ENCODE measurements at places on chromosomes 2 and 18.

DNA sequence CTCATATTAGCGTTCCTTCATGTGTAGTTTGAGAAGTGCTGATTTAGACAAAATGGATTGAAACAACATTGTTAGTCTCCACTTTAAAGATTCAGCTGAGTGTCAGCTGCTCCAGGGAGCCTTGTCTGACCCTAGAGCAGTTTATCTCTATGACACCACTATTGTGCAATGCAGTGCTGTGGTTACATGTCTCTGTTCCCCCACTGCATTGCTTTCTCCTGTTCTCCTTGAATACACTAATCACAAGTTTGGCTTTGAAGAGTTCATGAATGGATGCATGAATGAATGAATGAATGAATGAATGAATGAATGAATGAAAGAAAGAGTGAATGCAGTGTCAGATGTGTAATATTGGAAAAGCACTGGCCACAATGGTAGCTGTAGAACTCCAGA lies 38.3 kb downstream of the GCG start:
- DNase-seq: no peak

GRCh38 chr2:63736354-63736753 lies 105.3 kb upstream of the UGP2 start:
- no peak for DNase-seq

DNA sequence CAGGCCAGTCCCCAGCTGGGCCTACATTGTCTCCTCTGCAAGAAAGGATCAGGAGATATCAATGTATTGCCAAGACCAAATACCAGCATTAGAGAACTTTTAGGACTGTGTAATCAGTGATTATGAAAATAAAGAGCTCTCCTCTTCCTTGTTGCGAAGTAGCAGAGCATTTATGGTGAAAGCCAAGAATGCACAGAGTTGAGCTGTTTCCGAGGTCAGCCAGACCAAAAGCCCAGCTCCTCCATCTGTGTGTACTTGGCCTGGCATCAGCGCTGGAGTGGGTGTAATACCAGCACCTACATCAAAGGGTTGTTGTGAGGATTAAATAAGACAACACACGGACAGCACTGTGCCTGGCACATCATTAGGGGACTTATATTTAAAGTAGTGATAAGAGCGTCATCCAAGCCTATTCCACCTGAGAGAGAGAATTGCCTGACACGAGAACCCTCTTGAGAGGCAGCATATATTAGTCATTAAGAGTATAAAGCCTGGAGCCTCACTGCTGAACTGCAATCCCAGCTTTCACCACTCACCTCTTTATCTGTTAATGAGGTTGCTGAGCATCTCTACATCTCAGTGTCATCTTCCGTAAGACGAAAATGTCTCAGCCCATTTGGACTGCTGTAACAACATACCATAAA lies 7.4 kb upstream of the SLC16A14 start:
- DNase-seq: no peak

GRCh38 chr2:227785293-227785692 lies 28.3 kb upstream of the CCL20 start:
- no peak for DNase-seq

DNA sequence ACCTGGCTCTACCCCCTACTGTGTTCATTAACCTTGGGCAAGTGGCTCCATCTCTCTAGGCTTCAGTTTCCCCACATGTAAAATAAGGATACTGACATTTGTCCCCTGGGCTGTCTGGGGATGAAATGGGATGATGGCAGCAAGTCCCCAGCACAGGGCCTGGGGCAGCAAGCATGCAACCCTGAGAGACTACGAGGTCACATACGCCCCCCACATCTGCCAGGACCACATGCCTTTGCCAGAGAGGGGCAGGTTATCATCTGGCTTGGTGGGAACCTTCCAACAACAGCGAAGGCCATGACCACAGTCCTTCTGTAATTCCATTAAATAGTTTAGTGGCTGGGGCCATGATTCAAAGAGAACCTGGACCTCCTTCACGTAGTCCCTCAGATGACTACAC lies 145.9 kb upstream of the REV1 start:
- DNase-seq: no peak

DNA sequence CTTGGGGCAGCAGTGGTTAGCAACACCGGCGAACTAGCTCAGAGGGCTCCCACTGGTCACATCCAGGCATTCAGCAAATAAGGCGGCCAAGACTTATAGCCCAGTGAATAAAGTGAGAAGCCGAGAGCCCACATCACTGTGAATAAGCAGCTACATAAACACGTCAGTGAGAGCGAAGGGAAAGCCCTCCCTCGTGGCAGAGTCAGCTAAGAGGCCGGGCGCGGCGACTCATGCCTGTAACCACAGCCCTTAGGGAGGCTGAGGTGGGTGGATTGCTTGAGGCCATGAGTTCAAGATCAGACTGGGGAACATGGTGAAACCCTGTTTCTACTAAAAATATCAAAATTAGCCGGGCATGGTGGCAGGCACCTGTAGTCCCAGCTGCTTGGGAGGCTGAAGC lies 5.2 kb downstream of the D2HGDH start:
- no peak for DNase-seq

DNA sequence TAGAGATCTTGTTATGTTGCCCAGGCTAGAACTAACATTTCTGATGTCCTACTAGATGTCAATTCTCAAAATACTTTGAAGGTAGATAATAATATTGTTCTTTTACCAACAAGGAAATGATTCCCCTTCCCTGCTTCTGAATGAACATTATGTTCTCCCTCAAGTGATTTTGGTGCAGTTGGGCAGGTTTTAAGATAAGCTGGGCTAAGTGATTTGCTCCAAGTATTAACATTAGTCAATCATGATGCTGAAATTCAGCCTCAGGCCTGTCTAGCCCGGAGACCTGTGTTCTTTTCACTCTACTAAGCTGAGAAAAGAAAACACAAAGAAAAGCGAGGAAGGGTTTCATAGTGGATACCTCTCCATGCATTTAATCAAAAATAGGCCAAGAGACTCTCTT lies 38.5 kb upstream of the SPTBN1 start:
- DNase-seq: no peak

GRCh38 chr2:163667064-163667887 lies 68.5 kb downstream of the FIGN start:
- DNase-seq: no peak

DNA sequence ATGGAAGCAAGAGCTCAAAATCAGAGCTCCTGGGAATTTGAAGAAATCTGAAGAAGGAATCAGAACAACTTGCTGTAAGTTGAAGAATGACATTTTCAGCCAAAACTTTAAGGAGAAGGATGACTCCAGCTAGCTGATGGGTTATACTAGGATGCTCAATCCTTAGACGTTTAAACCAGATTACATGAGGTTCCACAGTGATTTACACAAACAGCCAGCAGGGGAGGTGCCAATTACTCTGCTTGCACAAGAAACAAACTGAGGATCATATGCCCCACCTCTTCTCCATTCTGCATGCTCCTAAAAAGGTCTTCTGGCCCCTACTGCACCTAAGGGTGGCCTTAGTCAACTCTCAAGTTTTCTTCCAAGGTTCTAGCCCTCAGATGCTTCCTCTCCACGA lies 47.9 kb upstream of the PCBP1 start:
- DNase-seq: no peak

GRCh38 chr18:1797235-1797634 lies 774.1 kb downstream of the METTL4 start:
- no peak for DNase-seq

DNA sequence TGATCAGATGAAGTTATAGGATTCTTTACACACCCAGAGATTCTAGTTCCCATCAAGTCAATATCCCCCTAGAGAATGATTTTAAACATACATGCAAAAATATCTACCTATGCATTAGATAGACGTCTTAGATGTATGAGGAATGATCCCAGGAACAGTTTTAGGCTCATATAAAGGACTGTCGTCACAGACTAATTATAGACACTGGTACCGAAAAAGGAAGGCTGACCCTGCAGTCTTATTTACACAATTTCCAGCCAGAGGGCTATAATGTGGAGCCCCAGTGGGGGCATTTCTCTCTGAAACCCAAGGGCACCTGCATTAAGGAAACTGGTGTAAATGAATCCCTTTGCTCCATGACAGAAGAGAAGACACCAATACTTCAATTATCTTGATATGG lies 170.4 kb downstream of the ZNF521 start:
- no peak for DNase-seq

- no peak for DNase-seq
These were observed 209.4 kb upstream of the RBBP8 start for GRCh38 chr18:22723773-22724172.

DNA sequence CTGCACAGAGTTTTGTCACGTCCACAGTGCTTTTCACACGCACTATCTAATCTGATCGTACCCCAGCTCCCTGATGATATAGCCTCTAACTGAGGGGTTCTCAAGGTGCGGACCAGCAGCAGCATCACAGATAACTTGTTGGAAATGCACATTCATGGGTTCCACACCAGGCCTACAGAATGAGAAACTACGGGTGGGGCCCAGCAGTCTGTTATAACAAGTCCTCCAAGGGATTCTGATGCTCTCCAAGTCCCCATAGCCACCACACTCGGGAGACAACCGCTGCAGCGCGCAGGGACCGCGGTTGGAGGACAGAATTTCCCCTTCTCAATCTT lies 745 bp upstream of the BZW1 start:
- no peak for DNase-seq

DNA sequence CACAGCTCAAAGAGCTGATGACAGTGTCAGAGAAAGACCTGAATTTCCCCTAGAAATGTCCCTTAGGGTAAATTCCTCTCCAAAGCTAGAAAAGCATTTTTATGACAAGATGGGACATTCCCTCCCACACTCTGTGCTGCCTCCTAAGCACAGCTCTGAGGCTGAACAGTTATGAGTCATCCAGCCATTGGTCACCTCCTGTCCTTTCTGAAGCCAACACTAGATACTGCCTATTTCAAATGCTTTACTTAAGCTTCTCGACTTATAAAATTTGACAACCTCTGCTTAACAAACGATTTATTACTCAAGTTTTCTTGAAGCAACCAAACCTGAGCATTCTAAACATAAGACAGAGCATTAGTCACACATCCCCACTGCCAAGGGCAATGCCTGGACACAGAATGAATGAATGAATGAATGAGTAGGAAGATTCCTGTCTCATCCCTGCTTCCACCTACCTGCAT lies 35.4 kb downstream of the B4GALT6 start:
- DNase-seq: no peak

GRCh38 chr2:200310545-200310971 lies 4.1 kb downstream of the SPATS2L start:
- DNase-seq: no peak

GRCh38 chr2:12304564-12305171 lies 412.1 kb upstream of the TRIB2 start:
- no peak for DNase-seq

GRCh38 chr2:229901819-229902218 lies 20.0 kb downstream of the TRIP12 start:
- DNase-seq: no peak

DNA sequence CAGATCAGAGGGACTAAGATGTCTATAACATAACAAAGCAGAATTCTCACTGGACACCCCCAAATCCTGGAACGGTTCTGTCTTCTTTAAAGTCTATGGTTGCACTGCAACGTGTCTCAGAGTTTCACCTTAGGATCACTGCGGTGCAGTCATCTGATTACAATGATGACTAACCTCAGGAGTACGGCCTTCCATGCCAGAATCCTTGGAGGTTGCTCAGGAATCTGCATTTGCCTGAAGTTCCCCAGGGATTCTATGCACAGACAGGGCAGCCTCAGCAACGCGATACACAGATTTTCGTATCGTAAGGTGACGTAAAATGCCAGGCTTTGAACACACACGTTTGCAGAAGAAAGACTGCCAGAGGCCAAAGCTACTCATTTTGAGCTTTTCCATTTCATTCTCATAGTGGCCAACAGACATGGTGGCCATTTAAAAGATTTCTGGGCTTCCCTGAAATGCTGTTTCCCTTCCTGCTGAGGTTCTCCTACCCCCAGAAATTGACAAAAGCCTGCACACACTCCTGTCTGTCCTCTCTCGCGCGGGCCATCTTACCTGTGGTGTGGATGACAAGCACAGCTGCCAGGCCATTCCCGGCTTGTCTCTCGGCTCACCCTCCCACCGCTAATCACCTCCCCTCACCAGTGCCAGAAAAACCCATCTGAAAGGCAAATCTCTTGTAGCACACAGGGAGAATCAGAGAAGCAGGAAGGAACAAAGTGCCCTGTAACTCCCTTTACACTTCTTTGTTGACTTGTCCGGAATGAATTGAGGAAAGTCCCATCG lies 148.8 kb downstream of the ACKR3 start:
- no peak for DNase-seq

DNA sequence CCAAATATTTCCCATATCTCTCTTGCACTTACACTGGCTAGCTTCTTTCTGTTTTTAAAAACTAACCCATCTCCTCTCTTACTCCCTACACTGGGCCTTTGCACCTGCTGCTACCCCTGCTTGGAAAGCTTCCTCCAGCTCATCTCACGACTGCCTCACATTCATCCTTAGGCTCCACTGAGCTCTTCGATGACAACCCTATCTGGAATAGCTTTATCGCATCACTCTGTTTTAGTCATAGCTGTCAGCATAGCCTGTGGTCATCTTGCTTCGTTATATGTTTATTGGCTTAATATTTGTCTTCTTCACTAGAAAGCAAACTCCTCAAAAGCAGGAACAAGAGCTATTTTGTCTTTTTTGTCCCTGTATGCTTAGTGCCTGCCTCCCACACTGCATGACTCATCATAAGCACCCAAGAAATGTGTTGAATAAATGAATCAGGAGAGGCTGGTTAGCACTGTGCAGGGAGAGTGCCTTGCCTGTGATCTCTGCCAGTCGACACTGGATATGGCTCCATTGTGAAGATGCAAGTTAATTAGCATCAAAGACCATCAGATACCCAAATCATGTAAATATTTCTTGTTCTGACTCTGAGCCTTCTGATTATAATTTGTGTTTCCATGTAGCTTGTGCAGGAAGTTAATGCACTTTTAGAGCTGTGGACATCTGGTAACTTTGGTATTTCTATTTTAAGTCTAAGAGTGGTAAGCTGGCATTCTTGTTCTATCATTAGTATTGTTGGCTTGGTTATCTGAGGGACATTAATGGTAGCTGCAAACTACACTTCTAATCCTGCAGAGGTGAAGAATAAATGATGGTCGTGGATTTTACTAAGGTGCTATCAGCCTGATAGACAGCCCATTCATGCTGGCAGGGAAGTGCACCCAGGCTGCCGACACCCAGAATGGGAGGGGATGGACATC lies 10.3 kb upstream of the DYTN start:
- no peak for DNase-seq

DNA sequence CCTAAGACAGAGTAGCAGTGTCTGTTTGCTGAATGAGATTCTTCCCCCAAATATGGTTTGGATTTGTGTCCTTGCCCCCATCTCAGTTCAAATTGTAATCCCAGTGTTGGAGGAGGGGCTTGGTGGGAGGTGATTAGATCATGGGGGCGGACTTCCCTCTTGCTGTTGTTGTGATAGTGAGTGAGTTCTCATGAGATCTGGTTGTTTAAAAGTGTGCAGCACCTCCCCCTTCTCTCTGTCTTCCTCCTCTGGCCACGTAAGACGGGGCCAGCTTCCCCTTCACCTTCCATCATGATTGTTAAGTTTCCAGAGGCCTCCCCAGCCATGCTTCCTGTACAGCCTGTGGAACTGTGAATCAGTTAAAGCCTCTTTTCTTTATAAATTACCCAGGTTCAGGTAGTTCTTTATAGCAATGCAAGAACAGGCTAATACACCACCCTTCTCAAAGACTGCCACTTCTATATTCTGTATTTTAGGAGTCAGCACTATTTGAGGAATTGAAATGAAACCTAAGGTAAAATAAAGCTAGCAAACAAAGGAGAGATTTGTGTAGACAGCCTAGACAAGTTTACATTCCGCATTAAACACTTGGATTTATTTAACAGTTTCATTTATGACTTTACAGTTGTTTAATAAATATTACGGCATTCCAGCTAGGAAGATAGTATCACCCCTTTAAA lies 21.6 kb downstream of the FBXO36 start:
- DNase-seq: no peak

All from lower lobe of right lung (tissue), 2 donors.